ENCODE measurements at places on chromosomes 2 and 18.

DNA sequence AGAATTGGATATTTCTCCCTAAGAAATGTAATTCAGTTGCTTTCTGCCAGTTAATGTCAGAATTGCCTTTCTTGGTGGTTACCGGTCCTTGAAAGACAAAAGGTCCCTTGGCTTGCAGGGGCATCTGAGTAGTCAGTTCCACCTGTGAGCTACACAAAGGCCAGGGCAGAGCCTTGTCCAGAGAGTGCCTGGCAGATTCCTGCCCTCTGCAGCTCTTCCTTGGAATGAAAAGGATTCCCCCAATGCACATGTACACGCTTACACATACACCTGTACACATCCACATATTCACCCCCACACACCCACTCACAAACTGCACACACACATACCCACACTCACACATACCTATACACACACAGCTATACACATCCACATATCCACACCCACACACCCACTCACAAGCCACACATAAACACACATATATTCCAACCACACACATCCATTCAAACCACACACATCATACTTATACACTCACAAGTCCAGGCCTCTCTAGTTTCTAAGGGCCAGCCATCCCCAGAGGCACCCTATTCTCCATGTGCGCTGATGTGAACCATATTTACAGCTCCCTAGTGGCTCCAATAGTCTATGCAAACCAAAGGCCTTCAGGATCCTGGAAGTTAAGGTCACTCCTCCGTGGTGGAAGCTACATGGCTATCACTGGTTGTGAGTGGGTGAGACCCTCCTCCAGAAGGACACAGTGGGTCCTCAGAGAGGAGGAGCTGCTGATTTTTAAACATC lies 9.6 kb downstream of the CYRIA start:
- no peak for DNase-seq

GRCh38 chr2:240210198-240210965 lies 69.9 kb upstream of the OTOS start:
- DNase-seq, result no peak

DNA sequence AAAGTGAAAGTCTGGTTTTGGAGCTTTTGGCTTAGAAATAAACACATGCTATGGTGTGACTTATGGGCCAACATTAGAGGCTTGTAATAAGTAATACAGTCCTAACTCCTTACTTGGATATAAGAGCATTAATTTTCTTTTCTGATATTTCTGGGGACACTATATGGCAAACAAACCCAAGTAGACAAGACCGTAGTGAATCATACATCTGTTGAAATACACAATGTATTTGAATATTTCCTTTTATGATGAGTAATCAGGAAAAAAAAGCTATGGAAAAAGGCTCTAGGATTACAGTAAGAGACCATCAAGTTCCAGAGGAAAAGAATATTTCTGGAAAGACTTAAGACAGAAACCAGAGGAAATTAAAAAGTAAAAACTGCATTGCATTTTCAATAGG lies 146.0 kb upstream of the CYP26B1 start:
- no peak for DNase-seq

DNA sequence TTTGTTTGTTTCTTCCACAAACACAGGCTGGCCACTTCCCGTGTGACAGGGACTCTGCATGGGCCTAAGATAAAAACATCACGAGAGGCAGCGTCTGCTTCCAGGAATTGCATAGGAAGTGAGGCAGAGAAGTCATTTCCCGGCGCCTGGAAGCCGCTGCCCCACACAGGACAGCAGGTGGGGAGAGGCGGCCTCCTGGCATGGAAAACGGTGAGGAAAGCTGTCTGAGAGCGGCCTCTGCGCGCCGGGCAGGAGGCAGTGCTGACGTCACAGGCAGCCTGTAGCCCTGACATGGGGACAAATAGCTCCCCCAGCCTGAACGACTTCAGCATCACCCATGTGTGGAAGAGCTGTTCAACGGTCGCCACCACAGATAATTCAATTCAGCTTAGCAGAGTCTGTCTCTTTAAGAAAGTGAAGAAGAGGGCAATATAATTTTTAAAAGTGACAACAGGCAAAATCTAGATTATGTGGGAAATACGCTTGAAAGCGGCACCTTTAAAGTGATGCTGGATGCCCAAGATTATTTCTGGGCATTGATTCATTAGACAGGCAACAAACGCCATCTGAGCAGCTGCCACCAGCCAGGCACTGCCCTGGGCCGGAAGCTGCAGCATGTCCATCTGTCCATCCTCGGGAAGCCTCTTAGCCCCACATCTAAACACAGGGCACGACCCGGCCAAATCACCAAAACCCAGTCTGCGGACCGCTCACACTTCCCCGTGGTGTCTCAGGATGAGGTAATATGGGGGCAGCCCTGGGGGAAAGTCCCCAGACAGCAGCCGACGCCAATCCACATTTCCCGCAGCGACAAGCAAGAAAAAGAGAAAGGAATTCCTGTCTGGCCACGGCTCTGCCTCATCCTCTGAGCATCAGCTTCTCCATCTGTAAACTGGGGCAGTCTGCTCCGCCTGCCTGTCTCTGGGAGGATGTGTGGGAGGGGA lies 138.9 kb downstream of the PXDN start:
- DNase-seq, result no peak

DNA sequence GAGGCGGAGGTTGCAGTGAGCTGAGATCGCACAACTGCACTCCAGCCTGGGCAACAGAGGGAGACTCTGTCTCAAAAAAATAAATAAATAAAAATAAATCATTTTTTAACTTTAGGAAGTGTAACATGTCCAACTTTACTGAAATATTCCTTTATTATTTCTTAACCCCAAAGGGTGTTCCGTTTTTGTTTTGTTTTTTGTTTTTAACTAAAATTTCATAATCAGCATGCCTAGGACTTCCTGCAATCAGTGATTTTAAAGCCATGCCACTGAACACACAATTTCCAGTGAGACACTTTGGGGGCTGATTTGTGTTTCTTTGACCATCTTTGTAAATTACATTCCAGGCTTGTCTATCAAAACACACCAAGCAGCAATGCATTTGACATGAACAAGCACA lies 7.1 kb downstream of the CATIP start:
- no peak for DNase-seq

- DNase-seq, result no peak
Measured at GRCh38 chr2:238940806-238941205, 92.9 kb downstream of the TWIST2 start.

DNA sequence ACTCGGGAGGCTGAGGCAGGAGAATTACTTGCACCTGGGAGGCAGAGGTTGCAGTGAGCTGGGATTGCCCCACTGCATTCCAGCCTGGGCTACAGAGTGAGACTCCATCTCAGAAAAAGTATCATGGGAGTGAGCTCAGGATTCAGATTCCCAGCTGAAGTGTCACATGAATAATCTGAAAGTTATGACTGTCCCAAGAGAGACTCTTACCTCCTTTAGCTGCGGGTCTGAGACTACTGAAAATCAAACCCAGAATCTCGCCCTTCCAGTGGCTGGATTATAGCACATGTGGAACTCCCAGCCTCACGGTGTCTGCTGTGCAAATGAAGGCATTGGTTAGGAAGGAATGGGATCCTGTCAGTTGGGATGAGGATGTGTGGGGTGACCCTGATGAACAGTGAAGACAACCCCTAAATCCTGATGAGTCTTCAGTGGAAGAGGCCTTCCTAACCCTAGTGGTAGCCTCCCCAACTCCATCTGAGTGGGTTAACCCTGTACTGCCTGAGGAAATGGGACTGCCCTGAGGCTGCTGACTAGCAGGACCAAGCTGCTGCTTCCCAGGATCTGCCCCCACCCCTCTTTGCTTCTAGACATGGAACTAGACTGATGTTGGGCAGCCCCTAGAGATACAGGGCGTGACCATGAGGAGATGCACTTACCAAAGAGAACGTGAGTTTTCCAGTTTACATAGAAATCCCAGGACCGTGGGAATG lies 16.5 kb downstream of the BOK start:
- DNase-seq, result no peak

- no peak for DNase-seq
Measured at GRCh38 chr2:3565117-3565516, 7.0 kb upstream of the RNASEH1 start.

GRCh38 chr2:233421091-233421816 lies 67.0 kb downstream of the DGKD start:
- no peak for DNase-seq

- DNase-seq, result no peak
Measured at GRCh38 chr2:1614564-1614963, 129.8 kb downstream of the PXDN start.

GRCh38 chr2:99728166-99728565 lies 238.3 kb upstream of the REV1 start:
- no peak for DNase-seq

- no peak for DNase-seq
Measured at GRCh38 chr2:25684577-25685473, 11.4 kb upstream of the DTNB start.

DNA sequence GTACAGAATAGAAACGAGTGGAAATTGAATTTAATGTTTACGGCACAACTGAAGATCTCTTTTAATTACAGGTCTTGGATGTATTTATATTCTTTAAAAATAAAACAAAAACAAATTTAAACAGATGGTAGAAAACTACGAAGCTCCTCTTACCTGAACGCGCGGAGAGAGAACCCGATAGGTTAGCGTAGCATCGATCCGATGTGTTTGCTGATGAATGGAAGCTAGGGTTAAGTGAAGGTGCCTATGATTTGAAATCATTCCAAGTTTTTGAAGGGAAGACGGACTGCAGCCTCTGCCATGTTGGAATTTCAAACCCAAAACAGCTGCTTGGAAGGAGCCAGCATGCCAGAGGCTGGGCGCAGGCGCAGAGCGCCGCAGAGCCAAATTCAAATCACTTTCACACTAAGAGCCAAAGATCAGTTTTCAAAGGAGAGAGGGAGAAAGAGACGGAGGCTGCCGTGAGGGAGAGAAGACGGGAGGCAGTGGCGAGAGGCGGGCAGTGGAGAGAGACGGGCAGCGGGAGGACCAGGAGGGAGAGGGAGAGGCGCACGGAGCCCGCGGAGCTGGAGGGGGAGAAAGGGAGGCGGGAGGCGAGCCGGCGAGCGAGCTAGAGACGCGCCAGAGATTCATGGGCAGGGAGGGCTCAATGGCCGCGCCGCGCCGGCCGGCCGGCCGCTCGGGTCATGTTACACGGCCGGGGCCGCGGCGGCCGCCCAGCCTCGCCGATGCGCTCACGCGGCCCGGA lies at the start of gene FIGN:
TSS of gene FIGN (minus strand) at position 324 of the 748 bp plus-strand sequence. CDS start 1,081 bp downstream, outside the sequence.
- no peak for DNase-seq

DNA sequence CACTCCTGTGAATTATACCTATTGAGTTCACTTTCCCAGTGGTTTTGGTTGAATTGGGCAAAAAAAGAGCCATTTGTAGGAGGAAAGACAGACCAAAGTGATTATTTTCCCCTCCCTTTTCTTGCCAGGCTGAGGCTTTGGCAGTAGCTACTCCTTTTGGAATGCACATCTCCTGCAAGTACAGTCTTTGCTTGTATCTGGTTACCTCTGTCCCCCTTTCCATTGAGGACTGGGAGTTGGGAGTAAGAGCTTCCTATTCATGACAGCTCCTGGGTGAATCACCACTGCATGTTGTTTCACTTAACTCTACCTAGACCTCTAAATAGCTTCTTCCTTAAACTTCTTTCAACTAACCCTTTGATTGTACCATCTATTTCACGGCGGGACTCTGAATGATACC lies 695.3 kb upstream of the ZNF804A start:
- DNase-seq, result no peak

GRCh38 chr2:105076121-105076520 lies 38.3 kb downstream of the MRPS9 start:
- DNase-seq, result no peak

- no peak for DNase-seq
Measured at GRCh38 chr18:25446972-25447371, 95.0 kb upstream of the ZNF521 start.

Measured in activated T-helper 1 cell treated with anti-CD3 and anti-CD28 coated beads, Interleukin-2, amount 50 U/mL, for 16 hours (primary cell).